T-helper 9 cell (primary cell): ENCODE measurements at places on chromosomes 11 and 22.

GRCh38 chr22:45510376-45511232 lies 7.9 kb downstream of the FBLN1 start:
- no peak for DNase-seq

DNA sequence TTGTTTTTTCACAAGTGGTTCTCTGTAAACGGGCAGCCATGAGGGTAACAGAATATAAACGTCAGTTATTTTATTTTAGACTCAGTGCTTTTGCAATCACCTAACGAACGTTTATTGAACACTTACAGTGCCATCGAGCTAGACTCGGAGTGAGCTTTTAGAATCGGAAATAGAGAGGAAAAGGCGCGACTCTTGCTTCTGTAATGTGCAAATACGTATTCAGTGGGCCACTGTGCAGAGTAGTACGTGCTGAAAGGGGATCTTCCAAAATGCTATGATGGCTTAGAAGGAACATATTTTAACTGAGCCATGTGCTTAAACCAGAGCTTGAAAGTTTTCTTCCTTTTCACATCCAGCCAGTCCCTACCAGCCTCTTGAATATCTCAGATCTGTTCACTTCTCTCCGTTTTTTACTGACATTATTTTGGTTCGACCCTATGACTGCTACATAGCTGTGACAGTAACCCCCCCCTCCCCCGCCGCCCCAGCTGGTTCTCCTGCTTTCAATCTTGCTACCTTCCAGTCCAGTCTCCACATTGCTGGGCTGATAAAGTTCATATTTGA lies 468 bp downstream of the DDIAS start:
- no peak for DNase-seq

GRCh38 chr11:61706452-61707400 lies 26.5 kb downstream of the DAGLA start:
- DNase-seq: no peak

GRCh38 chr11:61102667-61103571 lies 630 bp downstream of the CD5 start:
- DNase-seq: no peak

- no peak for DNase-seq
Measured at GRCh38 chr11:128865490-128865889, 1.6 kb downstream of the KCNJ1 start.

DNA sequence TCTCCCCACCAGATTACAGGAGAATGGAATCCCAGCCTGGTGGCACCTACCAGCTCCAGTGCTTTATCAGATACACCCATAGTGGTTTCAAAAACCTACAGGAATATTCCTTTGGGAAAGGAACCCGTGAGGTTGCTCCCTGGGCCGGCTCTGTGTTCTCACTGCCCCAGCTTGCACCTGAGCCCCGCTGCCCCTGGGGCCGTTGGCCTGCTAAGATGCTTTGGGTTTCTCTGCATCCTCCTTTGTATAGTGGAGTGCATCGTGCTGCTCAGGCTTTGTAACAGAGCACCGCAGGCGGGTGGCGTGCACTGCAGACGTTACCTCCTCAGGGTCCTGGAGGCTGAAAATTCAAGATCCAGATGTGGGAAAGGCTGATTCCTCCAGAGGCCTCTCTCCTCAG lies 414.1 kb downstream of the BRD1 start:
- no peak for DNase-seq

DNA sequence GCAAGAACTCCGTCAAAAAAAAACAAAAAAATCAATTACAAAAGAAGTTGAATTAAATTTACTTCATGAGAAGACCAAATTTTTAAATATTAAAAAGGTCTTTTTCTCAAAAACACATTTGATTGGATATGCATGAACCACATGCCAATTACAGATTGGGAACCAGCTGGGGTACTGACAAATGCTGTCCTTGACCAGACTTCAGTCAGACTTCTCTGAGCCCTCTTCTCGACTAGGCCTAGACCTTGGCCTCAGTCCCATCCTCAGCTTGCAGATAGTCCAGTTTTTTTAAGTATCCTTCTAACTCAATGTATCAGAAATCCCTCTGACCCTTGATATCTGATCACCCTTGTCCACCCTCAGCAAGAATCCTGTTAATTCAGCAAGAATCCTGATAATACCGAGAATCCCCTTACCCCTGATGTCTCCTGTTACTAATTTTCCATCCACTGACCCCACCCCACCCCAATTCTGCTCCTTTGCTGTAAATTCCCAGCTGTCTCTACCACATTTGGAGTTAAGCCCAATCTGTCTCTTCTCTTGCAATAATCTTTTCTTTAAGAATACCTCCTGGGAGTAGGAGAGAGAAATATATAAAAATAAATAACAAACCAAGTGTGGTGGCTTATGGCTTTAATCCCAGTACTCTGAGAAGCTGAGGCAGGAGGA lies 30.9 kb downstream of the OR4D9 start:
- no peak for DNase-seq
